Calu3 (cell line): ENCODE measurements at places on chromosomes 12 and 14. TPM values are rescaled to one million over a fixed set of nuclear protein-coding genes. Genes with fewer than 3 reads are reported as not detected.
A peak's percentile ranks its signal among the peaks of the same experiment; 100 is the strongest.

ARF6 gene
- total RNA-seq: 74.2 and 81.0 TPM in 2 replicates

DNA sequence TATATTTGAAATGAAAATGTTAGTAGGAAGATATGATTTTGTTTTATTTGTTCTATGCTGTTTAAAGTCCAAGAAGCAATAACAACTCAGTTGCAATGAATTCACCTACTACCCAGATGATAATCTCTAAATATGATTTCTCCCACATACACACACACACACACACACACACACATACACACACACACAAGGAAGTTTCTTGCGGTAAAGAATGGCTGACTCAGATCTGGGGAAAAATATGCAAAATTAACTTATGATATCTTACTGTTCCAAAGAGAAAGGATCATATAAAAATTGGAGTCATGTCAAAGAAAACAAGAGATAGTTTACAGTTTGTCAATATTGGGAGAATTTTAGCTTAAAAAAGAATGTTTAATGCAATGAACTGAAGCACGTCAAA is 456.7 kb downstream of the SLC16A7 start:
- DNase-seq: peak; percentile 13

SPTB gene
- total RNA-seq: 0.05 TPM in 1 of 2 replicates, not detected in the other

- DNase-seq: no peak
Measured at GRCh38 chr12:25769082-25769945, 189.2 kb upstream of the RASSF8 start.

DNA sequence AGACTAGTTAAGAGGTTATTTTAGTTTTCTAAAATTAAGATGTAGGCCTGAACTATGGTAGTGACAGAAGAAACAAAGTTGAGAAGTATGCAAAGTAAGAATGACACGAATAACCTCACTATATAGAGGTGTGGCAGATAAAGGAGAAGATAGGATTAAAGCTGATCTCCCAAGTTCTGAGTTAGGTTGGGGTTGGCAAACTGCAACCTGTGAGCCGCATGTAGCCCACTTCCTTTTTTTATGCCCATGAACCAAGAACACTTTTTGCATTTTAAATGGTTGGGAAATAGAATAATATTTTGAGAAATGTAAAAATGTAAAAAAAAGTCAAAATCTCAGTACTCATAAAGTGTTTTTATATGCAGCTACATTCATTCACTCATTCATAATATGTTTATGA is 34.3 kb downstream of the KTN1 start:
- DNase-seq: no peak
